ENCODE measurements at places on chromosomes 16 and 17.

DNA sequence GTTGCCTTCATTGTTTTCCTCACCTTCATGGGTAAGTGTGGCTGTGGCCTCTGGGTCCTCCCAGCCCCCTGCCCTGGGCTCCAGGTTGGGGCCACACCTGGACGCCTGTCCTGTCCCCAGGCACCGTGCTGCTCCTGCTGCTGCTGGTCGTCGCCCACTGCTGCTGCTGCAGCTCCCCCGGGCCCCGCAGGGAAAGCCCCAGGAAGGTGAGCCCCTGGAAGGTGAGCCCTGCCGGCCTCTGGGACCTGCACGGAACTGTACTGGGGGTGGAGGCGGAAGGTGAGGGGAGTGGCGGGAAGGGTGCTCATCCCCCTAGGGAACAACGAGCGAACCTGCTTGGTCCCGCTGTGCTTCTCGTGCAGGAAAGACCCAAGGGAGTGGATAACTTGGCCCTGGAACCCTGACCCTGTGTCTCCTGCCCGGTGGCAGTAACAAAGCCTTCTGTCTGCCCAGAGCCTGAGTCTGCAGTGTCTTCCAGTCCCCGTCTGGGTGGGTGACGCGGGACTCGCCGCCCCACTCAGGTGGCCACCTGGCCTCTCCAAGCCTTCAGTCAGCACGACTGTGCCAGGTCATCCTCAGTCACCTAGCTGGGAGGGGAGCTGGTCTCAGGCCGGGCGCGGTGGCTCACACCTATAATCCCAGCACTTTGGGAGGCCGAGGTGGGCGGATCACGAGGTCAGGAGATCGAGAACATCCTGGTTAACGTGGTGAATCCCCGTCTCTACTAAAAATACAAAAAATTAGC is 831 bp downstream of the SMIM22 start:
- DNase-seq = no peak

DNA sequence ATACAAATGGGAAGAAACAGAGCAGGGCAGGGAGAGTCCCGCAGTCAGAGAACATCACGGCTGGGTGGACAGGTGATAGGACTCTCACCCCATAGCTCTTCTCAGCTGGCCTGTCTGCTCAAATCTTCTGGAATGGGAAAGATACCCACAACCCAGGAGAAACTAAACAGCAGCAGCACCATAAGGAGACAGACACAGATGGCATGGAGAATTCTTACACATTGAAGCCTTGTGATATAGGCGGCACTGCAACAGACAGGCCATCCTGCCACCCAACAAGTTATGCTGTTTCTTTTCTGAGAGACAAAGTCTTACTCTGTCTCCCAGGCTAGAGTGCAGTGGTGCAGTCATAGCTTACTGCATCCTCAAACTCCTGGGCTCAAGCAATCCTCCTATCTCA is 8.6 kb upstream of the ANKRD40CL start:
- no peak for DNase-seq

DNA sequence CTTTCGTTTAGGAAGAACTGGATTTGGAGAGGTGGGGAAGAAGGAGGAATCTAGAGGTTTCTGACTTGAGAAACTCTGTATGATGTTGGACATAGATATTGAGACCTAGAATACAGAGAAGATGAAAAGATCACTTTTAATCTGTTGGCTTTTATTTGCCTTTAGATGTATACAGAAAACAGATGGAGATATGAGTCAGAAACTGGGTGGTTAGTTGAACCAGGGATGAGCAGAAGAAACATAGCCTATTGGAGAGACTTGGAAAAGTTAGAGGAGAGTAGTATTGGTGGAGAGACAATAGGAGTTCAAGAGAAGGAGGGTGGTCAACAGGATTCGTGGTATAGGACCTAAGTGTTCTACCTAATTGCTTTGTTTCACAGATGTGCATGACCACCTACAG is 5.1 kb downstream of the PHAF1 start:
- DNase-seq = no peak

GRCh38 chr16:85172455-85173145 is 60.3 kb upstream of the CIBAR2 start:
- DNase-seq = peak; percentile 71

GRCh38 chr16:56137269-56137668 is 54.0 kb upstream of the GNAO1 start:
- no peak for DNase-seq

GRCh38 chr16:58863042-58863441 is 128.9 kb upstream of the GOT2 start:
- no peak for DNase-seq

DNA sequence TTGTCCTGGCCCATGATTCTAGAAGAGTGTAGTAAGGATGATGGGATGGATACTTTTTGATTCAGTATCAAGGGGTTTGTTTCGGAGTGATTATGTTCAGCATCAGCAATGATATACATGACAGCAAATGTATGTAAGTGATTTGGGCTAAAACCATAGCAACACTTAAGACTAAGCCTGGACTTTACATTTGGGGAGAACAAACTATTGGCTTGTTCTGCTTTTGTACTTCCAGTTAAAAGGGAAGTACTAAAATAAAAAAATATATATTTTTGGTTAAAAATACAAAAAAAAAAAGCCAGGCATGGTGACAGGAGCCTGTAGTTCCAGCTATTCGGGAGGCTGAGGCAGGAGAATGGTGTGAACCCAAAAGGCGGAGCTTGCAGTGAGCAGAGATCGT is 20.5 kb upstream of the DHX8 start:
- DNase-seq = no peak

DNA sequence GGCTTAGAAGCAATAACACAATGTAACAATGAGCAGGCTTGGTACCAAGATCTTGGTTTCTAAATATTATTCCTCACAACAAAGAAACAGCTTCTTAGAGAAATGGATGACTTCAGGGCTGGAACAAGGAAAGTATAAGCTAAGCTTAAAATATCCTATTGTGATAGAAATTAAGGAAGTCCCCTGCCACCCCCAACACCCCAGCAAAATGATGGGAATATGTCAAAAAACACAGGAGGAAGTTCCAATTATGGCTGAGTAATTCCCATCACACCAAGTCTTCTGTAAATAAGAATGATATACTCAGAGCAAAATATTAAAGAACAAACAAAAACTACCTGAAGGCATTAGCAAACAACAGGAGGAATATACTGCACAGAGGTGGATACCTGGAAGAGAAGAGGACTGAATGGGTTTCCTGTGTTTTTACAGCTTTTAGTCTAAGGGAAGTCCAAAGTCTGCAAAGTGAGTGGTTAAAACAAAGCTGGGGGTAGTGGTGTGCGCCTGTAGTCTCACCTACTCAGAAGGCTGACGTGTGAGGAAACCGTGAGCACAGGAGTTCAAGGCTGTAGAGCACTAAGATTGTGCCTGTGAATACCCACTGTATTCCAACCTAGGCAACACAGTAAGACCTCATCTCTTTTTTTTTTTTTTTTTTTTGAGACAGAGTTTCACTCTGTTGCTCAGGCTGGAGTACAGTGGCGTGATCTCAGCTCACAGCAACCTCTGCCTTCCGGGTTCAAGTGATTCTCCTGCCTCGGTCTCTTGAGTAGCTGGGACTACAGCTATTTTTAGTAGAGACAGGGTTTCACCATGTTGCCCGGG is 17.1 kb upstream of the ATP6V0A1 start:
- no peak for DNase-seq

GRCh38 chr16:86929057-86929871 is 350.9 kb downstream of the FOXL1 start:
- DNase-seq = no peak

DNA sequence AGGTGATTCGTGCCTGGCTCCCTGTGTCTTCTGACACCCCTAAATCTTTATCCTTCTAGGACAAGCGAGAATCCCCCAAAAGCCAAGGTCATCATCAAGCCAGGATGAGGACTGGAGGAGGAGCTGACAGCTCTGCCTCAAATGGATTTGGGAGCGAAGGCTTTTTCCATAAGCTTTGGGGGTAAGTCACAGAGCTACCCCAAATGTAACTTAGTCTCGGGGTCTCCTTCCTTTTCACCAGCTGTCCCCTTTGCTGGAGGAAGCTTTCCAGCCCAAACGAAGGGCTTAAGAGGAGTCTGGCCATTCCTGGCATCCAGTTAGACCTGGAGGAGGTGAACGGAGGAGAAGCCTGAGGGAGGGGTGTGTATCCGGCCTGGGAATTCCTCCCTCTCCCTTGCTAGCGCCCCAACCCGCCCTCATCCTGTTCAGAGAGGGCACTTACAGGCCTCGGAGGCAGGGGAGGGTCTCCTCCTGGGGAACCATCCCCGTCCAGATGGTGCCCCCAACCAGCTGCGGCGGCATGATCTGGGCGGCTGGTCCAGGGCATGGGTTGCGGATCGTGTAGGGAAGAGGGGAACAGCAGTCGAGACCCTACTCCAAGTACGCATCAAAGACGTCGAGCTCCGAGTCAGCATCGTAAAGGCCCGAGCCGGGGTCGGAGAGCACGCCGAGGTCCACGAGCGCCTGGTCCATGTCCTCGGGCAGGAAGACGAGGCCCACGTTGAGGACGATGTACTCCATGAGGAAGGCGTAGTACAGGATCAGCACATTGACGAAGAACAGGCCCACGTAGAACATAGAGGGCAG is 938 bp downstream of the DEXI start:
- no peak for DNase-seq

DNA sequence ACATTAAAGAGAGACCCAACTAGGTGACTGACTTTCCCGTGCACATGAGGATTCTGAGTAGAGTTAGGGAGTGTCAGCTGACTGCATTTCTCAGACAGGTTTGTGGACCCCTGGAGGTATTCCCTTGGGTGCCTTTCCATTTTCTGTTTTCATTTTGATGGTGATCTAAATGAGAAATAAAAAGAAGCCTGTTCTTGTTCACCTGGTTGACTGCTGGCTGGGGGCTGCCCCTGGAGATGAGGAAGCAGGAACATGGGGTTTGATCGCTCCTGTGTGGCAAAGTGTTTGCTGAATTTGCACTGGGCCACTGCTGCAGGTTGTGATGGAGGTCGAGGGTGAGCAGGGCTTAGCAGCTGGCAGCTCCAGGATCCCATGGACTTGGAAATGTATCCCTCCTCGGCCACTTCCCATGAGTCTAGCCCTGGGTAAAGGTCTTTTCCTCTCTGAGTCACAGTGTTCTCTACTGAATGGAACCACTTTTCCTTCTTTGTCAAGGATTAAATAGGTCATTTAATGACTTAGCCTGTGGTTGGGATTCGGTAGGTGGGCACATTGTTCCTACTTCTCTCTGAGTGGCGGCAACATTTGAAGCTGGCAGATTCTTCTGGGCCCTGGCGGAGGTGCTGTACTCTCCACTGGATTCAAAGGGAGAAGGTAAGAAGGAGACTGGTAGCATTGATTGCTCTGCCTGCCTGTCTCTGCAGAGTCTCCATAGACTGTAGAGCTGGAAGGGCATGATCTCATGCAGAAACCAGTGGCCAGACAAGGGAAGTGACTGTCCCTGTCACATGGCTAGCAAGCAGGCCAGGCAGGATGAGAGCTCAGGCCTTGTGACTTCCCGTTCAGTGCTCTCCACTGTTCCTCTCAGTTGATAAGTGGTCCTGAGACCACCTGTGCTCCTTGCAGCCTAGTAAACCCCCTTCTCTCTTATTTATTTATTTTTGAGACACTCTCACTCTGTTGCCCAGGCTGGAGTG is 17.9 kb downstream of the SNX29 start:
- no peak for DNase-seq

GRCh38 chr16:84606081-84606875 is 11.6 kb downstream of the COTL1 start:
- no peak for DNase-seq

- no peak for DNase-seq
Observed at GRCh38 chr16:84851192-84852127, 31.7 kb downstream of the CRISPLD2 start.

DNA sequence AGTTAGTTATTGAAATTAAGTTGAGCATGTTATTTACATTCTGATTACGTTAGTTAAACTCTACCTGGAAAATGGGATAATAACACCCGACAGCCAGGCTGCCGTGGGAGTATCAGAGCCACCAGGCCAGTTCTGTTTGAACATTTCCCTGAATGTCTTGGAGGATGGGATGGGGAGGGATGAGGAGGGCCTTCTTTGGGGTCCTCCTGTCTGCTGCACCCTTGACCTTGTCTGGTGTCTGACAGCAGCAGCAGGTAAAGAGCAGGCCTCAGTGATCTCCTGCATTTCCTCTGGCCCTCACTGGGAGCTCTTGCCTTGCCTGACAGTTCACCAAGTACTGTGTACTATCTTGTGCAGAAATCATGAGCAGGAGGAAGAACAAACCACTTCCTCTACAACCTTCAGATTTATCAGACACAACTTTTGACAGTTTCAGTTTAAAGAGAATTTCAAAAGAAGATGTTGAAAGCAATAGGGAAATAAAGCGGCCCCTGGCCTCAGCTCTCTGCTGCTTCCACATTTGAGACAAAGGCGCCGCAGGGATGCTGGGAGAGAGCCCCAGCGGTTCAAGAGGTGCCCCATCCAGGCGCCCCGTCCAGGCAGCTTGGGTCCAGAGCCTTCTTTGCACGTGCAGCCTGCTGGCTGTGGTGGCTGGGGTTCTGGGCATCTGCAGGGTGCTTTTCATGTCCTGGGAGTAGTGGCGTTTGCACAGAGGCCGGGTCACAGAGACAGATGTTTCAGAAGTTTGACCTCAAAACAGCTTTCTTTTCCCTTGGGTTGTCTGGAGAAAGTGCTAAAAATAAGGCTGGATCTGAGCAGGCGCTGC is 25.3 kb downstream of the CMIP start:
- peak; percentile 14 for DNase-seq

DNA sequence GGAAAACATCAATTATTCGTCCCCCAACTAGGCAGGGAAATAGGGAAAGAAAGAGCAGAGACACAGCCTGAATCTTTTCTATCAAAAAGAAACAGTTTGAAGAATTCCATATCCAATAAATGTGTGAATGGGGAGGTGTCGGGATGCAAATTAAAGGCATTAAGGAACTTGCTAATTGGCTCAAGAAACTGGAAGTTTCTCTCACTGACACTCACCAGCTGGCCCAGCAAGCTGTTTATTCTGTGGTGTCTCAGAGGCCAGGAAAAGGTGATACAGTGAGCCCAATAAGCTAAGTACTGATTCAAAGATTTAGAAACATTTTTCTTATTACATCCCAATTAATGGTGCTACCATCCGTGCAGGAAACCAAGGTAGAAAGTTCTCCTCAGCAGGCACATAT is 104.4 kb upstream of the CLEC3A start:
- DNase-seq = no peak

GRCh38 chr17:66837885-66838665 is 3.2 kb downstream of the CACNG5 start:
- no peak for DNase-seq

DNA sequence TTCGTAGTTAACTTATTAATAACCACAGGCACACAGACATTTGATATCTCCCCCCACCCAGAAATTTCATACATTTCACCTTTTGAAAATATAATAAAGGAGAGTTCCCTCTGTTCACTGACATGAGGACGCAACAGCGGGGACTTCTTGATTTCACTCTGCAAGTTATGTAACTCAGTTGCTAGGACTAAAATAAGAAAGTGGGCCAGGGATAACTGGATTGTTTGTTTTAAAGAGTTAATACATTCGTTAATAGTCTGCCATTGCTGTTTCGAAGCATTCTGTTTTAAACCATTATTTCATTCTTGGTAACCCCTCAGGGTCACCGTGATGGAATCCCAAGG is 1.2 kb downstream of the RHOT1 start:
- no peak for DNase-seq

DNA sequence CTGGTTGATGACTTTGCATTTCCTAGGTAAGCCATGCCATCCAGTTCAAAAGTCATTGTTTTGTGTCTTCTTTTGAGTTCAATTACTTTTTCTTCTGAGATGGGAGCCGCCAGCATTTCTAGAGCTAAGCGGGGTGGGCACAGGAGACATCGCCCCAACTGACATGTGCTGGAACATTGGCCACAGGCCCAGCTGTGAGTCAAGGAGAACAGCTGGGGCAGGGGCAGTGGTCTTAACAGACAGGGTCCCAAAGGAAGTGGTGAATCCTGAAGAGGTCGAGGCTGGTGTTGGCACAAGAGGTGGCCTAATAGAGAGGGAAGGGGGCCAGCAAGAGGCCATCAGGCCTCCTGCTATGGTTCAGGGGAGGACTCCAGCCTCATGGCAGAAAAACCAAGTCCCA is 17.1 kb downstream of the RAB11FIP4 start:
- no peak for DNase-seq

Measured in NCI-H1694 treated with DMSO at 0.1 percent for 48 hours (cell line).